Right atrium auricular region (tissue), 2 donors: ENCODE measurements at places on chromosomes 7 and 10. TPM values are rescaled to one million over a fixed set of nuclear protein-coding genes. Genes with fewer than 3 reads are reported as not detected.

DNA sequence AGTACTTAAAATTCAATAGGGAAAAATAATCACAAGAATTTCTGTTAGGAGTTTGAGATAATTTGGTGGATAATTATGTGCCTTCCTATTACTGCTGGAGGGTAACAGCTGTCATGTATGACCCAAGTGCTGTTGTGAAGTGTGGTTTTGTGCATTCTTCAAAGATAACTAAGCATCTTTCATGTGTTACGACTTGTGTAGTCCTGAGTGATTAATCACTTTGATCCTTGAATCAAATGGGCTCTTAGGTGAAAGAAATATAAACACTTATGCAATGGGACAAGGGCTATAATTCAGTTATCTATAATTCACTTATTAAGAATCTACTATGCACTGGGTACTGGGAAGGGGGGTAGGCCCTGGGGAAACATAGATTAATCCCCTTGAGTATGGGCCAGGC lies 89.0 kb downstream of the CH25H start:
- H3K4me1 ChIP-seq: no peaks in the 10 kb centered on the region
- DNase-seq: no peak
- no peaks in the 10 kb centered on the region for H3K27me3 ChIP-seq
- H3K27ac ChIP-seq: no peak overlapping the region

- no peaks in the 10 kb centered on the region for H3K4me1 ChIP-seq
- H3K36me3 ChIP-seq: no peaks in the 10 kb centered on the region
- no peak overlapping the region for H3K4me3 ChIP-seq
- no peak overlapping the region for H3K27ac ChIP-seq
Measured at GRCh38 chr10:32226624-32227023, 120.3 kb downstream of the EPC1 start.

DNA sequence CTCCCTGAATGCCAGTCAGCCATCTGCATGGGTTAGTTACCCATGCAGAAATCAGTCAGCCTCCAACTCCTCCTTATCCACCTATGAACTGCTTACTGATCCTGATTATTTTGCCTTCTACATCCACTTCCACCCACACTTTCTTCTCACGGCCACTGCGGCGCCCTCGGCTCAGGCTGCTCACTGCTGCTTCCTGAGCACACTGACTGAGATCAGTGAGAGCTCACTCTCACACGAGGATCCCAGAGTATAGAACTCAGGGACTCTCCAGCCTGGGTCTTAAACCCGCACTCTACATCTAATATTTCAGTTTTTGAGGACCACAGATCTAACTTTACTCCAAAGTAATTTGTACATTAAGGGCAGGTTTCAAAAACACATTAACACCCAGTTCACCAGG lies 64.4 kb downstream of the GRB10 start:
- H3K4me1 ChIP-seq: peaks cover 79% of the 10 kb centered on the region
- H3K36me3 ChIP-seq: no peaks in the 10 kb centered on the region
- no peak for DNase-seq
- H3K27ac ChIP-seq: no peak overlapping the region

JAKMIP3 gene
- total RNA-seq: 0.44 TPM
